ENCODE measurements at places on chromosomes 7 and 10.

GRCh38 chr7:37372750-37373149, 75.9 kb downstream of the ELMO1 start:
- no peak for DNase-seq

- DNase-seq, result no peak
Observed at GRCh38 chr7:27774717-27775328, 34.9 kb downstream of the TAX1BP1 start.

DNA sequence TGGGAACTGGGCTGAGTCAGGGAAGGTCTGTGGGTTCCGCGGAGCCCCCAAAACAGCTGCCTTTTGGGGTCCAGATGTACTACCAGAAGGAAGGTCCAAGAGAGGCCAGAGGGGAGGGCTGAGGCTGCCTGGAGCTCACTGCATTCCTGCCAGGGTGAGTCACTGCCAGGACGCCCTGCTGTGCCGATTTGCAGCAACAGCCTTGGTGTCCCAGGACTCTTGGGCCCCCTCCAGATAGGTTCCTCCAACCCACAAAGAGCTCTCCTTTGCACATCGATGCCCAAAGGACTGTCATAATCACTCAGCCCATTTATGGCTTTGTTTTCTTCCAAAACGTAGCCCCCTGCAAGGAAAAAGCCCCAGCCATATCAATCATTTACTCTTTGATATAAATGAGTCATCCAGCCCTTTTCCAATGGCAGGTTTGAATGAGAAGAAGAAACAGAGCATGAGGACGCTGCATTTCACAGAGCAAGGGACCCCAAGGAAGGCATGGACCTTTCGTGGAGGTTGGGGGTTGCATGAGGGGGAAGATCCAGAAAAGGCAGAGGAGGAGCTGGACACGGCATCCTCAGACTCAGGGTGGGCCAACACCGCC, 32.2 kb upstream of the COL13A1 start:
- DNase-seq, result no peak

GRCh38 chr7:7331523-7331922, 149.2 kb downstream of the C1GALT1 start:
- no peak for DNase-seq

DNA sequence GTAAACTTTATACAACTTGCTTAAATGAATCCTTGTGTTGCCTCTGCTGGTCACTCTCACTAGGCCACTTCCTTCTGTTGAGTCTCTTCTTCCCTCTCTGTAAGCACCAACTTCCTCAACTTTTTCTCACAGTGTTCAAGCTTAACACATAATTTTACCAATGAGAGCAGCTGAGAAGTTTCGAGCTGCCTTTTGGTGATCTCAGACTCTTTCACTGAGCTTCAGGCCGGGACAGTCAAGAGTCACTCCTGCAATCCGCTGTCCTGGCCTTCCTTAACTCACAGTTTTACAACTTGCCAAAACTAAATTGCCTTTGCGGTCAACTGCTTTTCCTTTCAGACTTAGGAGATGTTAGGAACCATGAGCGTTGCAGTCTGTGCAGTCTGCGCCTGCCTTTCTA, 47.4 kb downstream of the PRPF18 start:
- DNase-seq, result no peak

DNA sequence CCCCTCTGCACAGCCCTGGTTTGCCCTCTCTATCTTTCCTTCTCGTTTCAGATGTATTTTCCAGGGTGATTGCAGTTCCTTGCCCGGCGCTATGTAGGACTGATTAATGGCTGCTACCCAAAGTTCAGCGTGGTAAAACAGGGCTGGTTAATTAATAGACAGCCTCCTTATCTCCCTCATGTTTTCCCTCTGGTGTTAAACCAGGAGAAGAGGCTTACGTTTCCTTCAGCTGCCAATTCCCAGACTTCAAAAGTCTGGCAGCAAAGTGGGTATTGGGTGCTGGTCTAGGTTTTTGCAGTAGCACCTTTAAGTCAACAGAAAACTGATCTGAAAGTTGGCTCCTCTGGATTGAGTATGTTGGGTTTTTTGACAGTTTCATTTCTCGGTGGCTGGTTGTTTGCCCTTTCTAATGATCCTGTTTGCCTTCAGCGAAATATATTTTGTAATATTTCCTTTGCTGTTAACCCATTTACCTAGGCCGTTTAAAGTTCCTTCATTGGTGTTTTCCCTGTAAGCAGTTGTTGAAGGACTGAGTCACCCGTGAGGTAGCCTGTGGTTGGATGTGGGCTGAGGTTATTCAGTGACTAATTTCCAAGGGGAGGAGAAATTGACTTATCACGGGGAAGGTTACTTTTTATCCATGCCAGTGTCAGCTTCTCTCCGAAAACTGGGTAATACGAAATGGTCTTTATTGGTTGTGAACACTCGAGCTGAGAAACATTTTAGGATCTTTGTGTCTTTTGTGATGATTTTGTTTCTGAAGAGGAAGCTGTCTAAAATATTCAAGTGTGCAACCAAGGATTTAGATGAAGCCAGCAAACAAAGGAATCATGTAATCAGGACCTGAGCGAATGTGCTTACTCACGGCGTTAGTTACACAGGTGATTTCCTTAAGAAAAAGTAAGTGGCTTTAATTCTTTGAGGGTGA, 257.2 kb downstream of the KIAA1217 start:
- no peak for DNase-seq

DNA sequence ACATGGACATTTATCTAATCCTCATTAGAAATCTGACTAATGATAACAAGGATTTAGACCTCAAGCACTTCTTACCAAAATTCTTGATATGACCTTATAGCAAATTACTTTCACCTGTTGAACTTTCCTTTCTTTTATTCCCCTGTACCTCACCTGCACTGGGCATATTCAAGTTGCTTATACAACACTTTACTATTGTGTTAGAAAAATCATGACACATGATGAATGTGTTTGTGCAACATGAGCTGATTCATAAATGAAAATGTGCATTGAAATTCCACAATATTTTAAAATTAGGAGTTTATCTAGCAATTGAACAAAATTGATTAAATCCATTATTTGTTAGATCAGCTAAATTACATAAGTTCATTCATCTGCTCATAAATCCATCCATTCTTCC, 160.6 kb downstream of the CFTR start:
- no peak for DNase-seq

- DNase-seq, result no peak
Observed at GRCh38 chr10:90130321-90131086, 429.1 kb downstream of the KIF20B start.
